ENCODE measurements at places on chromosomes 7 and 10. TPM values are rescaled to one million over a fixed set of nuclear protein-coding genes. Genes with fewer than 3 reads are reported as not detected.

C10orf105 gene
- 0.34 TPM for polyA plus RNA-seq

LRRD1 gene
- 0.06 TPM for polyA plus RNA-seq

OR2A5 gene
- not detected for polyA plus RNA-seq

PRRT4 gene
- 0.35 TPM for polyA plus RNA-seq

GDF10 gene
- polyA plus RNA-seq: 3.0 TPM

Data from lung (tissue), 17 donors.